Tibial artery (tissue), 4 donors: ENCODE measurements at places on chromosomes 12 and 14.

- DNase-seq: no peak
These were observed 93.5 kb downstream of the GALNT8 start for GRCh38 chr12:4813741-4814140.

DNA sequence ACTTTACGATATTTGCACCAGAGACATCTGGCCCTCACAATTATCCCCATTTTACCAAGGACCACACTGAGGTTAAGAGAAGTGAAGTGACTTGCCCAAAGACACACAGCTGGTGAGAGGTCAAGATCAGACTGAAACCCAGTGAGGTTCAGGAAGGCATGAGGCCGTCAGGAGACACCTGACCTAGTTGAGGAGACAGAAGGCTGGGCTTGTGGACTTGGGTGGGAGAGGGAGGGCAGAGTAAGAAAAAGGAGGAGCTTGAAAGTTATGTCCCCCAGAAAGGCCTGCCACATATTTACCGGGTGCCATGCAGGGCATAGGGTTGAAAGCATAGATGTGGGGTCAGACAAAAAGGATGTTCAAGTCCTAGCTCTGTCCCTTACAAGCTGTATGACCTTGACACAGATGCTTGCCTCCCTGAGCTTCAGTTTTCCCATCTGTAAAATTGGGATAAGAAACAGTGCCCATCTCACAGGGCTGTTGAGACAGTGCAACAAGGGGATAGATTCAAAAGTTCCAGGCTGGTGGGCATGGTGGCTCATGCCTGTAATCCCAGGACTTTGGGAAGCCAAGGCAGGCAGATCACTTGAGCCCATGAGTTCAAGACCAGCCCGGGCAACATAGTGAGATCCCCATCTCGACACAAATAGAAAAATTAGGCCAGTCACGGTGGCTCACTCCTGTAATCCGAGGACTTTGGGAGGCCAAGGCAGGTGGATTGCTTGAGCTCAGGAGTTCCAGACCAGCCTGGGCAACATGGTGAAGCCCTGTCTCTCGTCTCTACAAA, 6.4 kb downstream of the SELPLG start:
- DNase-seq: no peak

GRCh38 chr12:92844151-92844763, 84.8 kb downstream of the EEA1 start:
- no peak for DNase-seq

DNA sequence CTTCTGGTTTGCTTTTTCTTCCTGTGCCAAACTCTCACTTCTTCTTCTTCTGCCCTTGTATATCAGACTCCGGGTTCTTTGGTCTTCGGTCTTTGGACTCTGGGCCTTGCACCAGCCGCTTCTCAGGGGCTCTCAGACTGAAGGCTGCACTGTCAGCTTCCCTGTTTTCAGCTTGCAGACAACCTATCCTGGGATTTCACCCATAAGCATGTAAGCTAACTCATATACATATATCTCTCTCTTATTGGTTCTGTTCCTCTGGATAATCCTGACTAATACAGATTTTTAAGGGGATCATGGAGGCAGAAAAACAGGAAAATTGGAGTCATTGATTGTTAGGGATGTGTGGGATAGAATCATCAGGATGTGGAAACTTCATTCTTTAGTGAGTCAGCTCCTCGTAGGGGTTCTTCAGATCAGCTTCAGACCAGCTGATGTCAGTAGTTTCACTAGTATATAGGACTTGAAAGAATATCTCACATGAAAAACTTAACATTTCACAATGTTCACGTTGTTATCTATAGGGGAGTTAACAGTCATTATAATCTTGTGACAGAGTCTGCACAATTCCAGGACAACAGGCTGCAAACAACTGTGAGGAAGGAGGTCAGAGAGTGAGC, 102.9 kb downstream of the RASSF9 start:
- no peak for DNase-seq
